Stimulated activated CD8-positive, alpha-beta memory T cell treated with anti-CD3 and anti-CD28 coated beads, Interleukin-15, amount 100 ng/mL, for 24 hours (primary cell): ENCODE measurements at places on chromosomes 3 and 15.

GRCh38 chr3:25532431-25533162, 104.5 kb downstream of the RARB start:
- no peak for DNase-seq

- no peak for DNase-seq
Observed at GRCh38 chr3:166275024-166275390, 437.8 kb upstream of the BCHE start.

GRCh38 chr15:66095871-66096687, 157.5 kb downstream of the MEGF11 start:
- DNase-seq, result no peak

DNA sequence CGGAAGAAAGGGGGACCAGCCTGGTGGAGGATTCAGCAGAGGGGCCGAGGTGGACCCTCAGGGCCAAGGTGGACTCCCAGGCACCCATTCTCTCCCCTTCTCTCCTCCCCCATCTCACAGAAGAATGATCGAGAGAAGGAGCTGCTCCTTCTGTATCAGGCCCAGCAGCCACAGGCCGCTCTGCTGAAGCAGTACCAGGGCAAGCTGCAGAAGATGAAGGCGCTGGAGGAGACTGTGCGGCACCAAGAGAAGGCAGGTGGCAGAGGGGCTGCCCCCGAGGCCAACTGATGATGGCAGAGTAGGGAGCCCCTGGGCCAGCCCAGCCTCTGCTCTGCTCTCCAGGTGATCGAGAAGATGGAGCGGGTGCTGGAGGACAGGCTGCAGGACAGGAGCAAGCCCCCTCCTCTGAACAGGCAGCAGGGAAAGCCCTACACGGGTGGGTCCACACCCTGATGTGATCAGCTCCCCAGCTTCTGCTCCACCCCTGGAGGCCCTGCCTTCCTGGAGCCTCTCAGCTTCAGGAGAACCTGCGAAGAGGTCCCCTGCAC, 36.5 kb downstream of the CYP11A1 start:
- DNase-seq, result no peak

- DNase-seq, result no peak
Observed at GRCh38 chr3:16207031-16207430, 32.6 kb downstream of the GALNT15 start.

- DNase-seq, result no peak
Observed at GRCh38 chr3:155495387-155495786, 201.9 kb upstream of the STRIT1 start.

- DNase-seq, result no peak
Observed at GRCh38 chr15:69045802-69046201, 31.3 kb downstream of the NOX5 start.

GRCh38 chr3:142105991-142106390, 43.4 kb downstream of the TFDP2 start:
- no peak for DNase-seq

- no peak for DNase-seq
Observed at GRCh38 chr3:109114746-109115145, 3.2 kb downstream of the MORC1 start.

GRCh38 chr3:173128633-173129032, 12.4 kb downstream of the SPATA16 start:
- DNase-seq, result no peak

GRCh38 chr3:26984416-26985390, 362.1 kb downstream of the LRRC3B start:
- no peak for DNase-seq

DNA sequence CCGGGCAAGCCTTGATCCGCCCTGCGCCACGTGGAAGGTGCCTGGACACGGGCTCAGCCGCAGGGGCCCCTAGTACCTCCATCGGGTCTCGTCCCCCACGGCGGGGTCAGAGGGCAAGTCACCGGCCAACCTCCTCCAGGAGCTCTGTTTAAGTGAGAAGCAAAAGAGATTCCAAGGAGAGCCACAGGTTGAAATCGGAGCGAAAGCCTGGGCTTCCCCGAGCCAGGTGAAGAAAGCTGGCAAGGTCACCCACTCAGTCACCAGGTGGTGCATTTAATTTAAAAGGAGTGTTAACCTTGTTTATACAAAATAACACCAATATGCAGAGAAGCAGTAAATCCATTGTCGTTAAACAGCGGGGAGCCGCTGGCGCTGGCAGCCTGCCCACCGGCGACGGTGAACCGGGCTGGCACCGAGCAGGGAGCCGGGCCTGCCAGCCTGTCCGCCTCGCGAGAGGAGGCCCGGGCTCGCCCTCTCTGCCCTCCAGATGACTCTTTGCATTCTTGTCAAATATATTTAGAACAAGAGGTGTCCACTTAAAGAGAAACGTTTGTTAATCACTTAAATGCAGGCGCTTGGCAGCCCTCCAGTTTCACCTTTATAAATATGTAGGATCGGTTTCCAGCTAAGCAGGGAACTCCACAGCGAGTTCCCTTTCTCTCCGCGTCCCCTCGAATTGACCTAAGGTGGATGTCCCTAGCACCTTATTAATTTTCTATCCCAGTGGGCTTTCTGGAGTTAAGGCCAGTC, 277.3 kb upstream of the NR2F2 start:
- DNase-seq, result no peak

DNA sequence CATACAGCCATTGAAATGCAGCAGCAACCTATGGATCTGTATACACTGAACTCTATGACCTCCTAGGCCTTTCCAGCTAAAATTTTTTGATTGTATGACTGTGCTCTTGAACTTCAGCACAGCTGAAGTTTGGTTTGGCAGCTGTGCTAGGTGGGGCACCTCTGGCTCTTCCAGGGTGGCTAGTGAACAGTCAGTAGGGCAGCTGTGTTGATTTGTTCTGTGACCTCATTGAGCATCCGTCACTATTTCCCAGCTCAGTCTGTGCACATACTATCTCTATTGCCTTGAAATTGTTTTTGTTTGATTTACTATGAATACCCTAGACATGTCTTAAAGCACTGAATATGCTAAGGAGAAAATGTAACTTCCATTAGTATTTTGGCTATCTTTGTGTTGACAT, 363.2 kb upstream of the NAALADL2 start:
- DNase-seq, result no peak

DNA sequence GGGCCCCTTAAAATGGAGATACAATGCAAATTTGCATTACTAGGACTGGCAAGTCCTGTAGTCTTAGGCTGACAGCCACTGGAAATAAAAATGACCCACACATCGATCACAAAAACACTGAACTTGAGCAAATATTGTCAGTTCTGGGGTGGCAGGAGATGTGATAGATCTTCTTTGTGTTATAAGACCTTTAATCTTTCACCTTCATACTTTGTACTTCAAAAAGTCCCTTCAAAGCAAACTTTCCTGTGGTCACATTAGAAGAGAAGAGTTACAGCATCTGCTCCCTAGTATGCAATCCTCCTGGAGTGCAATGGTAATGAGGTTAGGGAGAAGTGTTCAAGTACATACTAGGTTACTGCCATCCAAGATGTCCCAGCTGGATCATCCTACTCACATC, 149.4 kb upstream of the KCNMB2 start:
- DNase-seq, result no peak

DNA sequence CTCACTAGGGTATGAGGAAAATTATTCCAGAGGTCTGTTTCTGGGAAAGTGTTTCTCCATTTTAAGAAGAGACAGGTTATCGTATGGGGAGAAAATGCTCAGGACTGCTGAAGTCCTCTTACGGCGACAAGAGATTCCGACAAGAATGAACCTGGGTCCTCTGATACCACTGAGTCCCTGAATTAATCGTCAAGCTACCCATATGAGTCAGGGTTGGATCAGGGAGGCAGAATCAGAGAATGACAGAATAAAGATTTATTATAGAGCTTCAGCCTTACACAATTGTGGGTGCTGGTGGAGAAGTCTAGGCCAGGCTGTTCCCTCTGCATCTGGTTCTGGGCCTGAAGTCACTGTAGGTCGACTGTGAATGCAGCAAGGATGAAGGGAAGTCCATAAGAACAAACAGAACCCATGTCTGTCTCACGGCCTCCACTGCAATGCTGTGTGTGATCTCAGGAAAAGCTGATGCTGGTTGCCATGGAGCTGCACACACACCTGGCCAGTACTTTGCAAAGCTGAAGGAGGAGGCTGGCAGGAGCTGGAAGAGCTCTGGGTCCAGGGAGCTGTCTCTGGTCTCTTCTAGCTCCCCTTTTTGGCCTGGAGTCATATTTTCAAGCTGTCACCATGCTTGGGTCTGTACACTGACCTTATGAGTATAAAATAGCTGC, 83.9 kb downstream of the HHLA2 start:
- DNase-seq, result no peak

DNA sequence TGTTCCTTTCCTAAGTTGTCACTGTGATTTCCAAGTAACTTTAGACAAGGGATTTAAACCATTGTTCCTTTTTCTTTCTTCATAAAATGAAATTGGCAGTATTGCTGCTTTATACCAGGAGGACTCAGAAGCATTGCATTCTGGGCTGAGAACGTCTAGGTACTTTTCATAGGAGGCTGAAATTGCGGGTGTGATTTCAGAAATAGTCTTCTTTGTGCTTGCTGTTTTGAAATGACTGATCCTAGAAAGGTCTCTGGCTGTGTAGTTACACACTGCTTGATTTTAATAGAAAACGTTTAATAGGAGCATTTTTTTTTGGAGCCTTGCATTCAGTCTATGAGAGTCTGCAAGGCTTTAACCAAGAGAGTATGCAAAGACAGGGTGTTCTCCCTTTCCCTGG, 56.3 kb downstream of the PPM1L start:
- DNase-seq, result no peak

- no peak for DNase-seq
Observed at GRCh38 chr15:67358812-67359211, 104.2 kb downstream of the IQCH start.

GRCh38 chr15:39145854-39146625, 434.8 kb upstream of the THBS1 start:
- DNase-seq, result no peak

DNA sequence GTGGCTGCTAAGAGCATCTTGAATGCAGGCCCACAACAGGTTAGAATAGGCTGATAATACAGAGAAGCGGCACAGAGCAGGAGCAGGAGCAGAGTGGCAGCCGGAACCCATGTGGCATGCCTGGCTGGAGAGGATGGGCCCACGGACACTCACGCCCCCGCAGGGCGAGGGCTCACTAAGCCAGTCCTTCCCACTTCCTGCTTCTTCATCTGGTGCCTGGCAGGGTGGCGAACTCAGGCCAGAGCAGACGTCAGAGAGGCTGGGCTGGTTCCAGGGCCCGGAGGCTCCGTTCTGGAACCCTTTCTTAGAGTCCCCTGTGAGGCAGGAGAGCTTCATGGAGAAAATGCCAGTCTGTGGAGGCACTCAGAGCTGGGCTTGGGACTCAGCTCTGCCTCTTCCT, 195.1 kb downstream of the NTRK3 start:
- no peak for DNase-seq

GRCh38 chr3:143608966-143609365, 239.3 kb downstream of the SLC9A9 start:
- no peak for DNase-seq

DNA sequence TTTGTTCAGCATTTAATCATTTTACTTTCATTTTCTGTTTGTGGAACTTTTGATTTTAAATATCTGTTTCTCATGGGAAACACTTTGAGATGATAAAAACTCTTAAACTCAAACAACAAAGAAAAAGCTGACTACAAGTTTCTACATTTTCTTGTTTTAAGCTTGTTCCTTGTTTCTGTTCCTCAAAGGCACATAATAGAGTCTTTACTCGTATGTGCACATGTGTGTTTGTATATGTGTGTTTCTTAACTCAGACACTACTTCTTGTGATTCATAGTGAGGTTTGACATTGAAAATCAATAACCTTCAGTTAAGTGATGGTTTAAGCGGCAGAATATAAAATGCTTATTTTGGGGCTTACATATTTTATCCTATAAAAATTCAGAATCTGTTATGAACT, 786.7 kb upstream of the EPHA6 start:
- no peak for DNase-seq

DNA sequence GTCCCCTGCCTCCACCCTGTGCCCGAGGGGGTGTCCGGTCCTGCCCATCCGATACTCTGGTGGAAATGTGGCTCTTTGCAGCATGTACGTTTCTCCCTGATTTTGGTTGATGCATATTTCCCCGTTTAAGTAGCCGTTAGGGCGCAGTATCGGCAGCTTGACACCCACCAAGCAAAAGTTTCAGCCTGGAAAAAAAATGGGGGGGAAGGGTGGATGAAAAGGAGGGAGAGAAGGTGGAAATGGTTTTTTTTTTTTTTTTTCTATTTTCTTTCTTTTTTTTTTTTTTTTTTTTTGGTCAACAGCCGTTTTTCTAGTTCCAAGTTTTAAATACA, 1.3 kb downstream of the RAP2B start:
- no peak for DNase-seq

DNA sequence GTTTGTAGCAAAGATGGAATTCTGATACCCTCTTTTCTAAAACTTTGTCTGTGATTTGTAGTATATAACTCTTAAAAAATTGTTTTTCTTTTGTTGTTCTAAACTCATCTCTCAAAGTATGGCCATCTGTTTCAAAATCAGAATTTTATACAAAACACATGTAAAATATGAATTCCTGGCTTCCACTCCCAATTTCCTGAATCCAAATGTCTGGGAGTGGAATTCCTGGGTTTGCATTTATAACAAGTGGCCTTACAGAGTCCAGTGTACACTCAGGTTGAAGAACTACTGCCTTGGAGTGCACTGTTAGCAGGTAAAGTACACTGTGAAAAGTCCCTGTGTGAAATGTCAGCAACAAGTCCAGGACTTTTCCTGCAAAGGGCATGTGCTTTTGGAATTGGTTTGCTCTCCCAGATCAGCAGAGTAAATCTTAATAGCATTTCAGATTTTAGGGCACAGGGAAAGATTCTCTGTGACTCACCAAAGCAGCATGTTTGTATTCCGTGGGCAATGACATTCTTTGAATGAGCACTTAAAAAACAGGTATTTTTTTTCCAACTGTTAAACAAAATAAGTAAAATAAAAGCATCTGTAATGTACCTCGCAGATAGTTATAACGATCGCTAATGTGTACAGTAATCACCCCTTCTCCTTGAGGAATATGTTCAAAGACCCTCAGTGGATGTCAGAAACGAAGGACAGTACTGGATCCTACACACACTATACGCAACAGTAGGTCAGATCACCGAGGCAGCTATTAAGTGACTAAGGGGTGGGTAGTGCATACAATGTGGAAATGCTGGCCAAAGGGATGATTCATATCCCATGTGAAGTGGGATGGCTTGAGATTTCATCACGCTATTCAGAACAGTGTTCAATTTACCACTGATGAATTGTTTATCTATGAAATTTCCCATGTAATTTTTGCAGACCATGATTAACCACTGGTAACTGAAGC, 2.0 kb upstream of the CLDN16 start:
- DNase-seq, result no peak

DNA sequence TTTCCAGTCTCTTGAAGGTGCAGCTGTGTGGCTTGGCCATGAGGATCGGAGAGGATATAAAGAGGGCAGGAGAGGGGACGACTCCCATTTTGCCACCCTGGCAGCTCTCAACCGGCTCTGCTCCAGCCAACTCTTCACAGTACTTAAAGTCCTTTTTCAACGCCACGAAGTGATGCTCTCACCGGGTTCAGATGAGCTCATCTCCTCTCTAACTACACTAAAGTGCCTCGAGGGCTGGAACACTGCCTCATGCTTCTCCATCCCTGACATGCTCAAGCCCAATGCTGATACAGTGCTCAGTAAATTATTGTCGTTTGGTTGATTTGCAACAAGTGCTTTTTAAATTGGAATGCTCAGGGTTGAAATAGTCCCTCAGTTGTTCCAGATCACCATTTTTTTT, 97.8 kb downstream of the GTPBP8 start:
- no peak for DNase-seq

GRCh38 chr3:47193871-47194859, 30.3 kb upstream of the SETD2 start:
- DNase-seq, result no peak

- no peak for DNase-seq
Observed at GRCh38 chr3:138135833-138136194, 3.6 kb upstream of the A4GNT start.

GRCh38 chr3:151905647-151906046, 32.2 kb downstream of the SUCNR1 start:
- DNase-seq, result no peak
